Activated T-cell treated with anti-CD3 and anti-CD28 coated beads, Interleukin-2, amount 50 U/mL, for 72 hours (primary cell): ENCODE measurements at places on chromosomes 2 and 18. TPM values are rescaled to one million over a fixed set of nuclear protein-coding genes. Genes with fewer than 3 reads are reported as not detected.

FNDC4 gene
- 0.24 TPM for total RNA-seq

MC2R gene
- total RNA-seq: not detected

FSIP2 gene
- 0.19 TPM for total RNA-seq

AFF3 gene
- 0.39 TPM for total RNA-seq

RTN4 gene
- 78.8 TPM for total RNA-seq

OR6B2 gene
- total RNA-seq: not detected

- H3K4me3 ChIP-seq: no peak overlapping the region
- H3K27me3 ChIP-seq: no peaks in the 10 kb centered on the region
- H3K36me3 ChIP-seq: no peaks in the 10 kb centered on the region
- no peaks in the 10 kb centered on the region for H3K4me1 ChIP-seq
- no peak for DNase-seq
- H3K27ac ChIP-seq: no peak overlapping the region
These were observed 12.0 kb upstream of the GTF2A1L start for GRCh38 chr2:48605482-48606175.

GRCh38 chr18:50356036-50356945 is 18.6 kb upstream of the SKA1 start:
- no peaks in the 10 kb centered on the region for H3K36me3 ChIP-seq
- H3K4me3 ChIP-seq: peak overlapping the region; percentile 54
- peak overlapping the region; percentile 0 for H3K27ac ChIP-seq
- peaks cover 14% of the 10 kb centered on the region for H3K27me3 ChIP-seq

- H3K27me3 ChIP-seq: peaks cover 18% of the 10 kb centered on the region
- no peak for DNase-seq
- no peaks in the 10 kb centered on the region for H3K36me3 ChIP-seq
- H3K27ac ChIP-seq: no peak overlapping the region
- H3K4me3 ChIP-seq: no peak overlapping the region
These were observed 50.7 kb downstream of the LIPG start for GRCh38 chr18:49612515-49613033.

- H3K27ac ChIP-seq: no peak overlapping the region
- peaks cover 6% of the 10 kb centered on the region for H3K4me1 ChIP-seq
- H3K36me3 ChIP-seq: no peaks in the 10 kb centered on the region
- H3K27me3 ChIP-seq: no peaks in the 10 kb centered on the region
- H3K4me3 ChIP-seq: no peak overlapping the region
These were observed 13.1 kb upstream of the SUMO1 start for GRCh38 chr2:202251494-202251893.

- H3K27ac ChIP-seq: no peak overlapping the region
- H3K4me3 ChIP-seq: no peak overlapping the region
- no peaks in the 10 kb centered on the region for H3K4me1 ChIP-seq
- H3K27me3 ChIP-seq: peaks cover 8% of the 10 kb centered on the region
- DNase-seq: no peak
These were observed 91.3 kb downstream of the TNS1 start for GRCh38 chr2:217911283-217912097.

DNA sequence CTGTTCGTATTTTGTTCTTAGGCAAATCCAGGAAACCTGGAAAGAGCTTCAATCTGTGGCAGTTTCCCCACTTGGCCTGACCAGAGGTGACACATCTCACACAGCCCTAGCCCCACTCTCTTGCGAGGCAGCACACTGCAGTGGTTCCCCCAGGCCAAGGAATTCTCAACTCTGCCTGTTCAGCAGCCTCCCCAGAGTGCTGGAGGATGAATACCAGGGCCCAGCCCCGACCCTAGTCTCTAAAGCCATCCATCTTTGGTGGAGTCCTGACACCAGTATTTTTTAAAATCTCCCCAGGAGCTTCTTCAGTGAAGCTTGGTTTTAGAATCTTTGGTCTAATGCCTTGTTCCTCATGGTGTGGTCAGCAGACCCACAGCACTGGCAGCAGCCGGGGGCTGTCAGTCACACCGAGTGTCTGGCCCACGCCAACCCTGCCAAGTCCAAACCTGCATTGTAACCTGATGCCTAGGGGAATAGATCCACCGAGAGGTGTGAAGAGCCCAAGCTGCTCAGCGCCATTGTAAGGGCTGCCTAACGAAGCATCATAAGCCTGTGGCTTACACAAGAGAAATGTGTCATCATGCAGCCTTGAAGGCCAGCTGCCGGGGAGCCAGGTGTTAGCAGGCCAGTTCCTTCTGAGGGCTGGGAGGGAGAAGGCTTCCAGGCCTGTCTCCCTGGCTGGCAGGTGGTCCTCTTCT is 428.7 kb upstream of the ID2 start:
- H3K27me3 ChIP-seq: peaks cover 9% of the 10 kb centered on the region
- H3K4me3 ChIP-seq: no peak overlapping the region
- no peak for DNase-seq

DNA sequence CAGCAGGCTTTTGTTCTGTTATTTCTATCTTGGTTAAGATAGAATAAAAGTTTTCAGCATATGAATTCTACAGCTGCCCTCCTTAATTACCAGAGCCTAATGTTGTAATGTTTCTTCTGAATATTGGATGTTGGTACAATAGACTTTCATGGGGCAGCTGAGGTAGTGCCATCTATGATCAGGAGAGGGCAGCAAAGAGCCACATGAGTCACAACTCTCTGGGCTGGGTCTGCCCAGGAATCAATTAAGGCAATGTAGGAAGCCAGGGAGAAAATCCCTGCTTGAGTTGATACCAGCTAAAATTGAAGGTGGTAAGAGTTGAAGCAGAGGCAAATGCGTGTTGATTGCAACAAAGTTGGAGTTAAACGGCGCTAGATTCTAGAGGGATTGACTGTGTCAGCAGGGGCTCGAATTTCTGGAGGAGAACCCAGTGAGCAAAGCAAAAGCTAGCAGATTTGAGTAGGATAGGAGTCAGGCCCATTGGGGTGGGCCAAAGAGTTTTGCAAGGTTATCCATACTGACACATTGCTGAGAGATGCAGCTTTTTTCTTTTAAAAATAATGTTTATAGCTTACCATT is 10.6 kb upstream of the MC5R start:
- H3K27ac ChIP-seq: no peak overlapping the region
- H3K4me3 ChIP-seq: no peak overlapping the region
- H3K36me3 ChIP-seq: no peaks in the 10 kb centered on the region
- DNase-seq: peak; percentile 60
- H3K27me3 ChIP-seq: peaks cover 6% of the 10 kb centered on the region

- no peak overlapping the region for H3K4me3 ChIP-seq
- H3K36me3 ChIP-seq: no peaks in the 10 kb centered on the region
- no peaks in the 10 kb centered on the region for H3K27me3 ChIP-seq
- DNase-seq: no peak
These were observed 11.3 kb downstream of the HNMT start for GRCh38 chr2:137975280-137976271.

DNA sequence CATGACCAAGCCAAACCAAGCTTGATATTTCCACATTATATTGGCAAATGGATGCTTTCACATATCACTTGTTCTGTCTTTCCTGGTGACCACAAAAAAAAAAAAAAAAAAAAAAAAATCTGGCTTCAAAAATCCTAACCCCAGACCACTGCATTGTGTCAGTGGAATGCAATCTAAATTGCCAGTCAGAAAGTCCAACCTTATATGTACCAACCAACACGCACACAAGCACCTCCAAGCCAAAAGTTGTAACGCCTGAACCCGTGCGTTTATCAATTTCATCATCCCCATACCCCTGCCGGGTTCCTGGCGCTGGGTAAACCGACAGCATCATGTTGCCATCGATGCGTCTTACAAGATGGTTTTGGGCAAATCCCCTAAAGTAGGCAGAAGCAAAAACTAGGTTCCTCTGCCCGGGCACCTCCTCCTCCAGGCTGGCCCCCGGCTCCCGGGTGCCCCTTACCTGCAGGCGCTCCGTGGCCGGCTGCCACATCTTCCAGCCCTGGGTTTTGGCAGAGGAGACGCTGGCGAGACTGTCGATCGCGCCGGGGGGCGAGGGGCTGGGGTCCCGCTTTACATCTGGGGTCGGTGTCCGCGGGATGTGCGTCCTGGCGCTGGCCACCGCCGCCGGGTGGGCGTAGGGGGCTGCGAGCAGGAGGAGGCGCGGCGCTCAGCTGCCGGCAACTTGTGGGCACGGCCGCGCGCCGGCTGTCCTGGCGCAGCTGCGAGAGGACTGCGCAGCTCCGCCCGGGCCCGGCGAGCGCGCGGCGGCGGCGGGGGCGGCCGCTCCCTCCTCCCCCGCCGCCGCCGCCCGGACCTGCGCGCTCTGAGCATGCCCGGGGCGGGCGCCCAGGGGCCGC is at the start of gene PID1:
TSS of gene PID1 (minus strand) at position 737 of the 860 bp plus-strand sequence. CDS start at position 493, 244 bp downstream.
- peaks cover 27% of the 10 kb centered on the region for H3K27me3 ChIP-seq
- no peak within 1 kb of the TSS for H3K4me3 ChIP-seq
- H3K36me3 ChIP-seq: no peaks in the 10 kb centered on the region
- no peak for DNase-seq

GRCh38 chr2:120624738-120625446 is 110.8 kb upstream of the GLI2 start:
- no peak overlapping the region for H3K4me3 ChIP-seq

GRCh38 chr2:205759257-205759656 is 77.0 kb downstream of the NRP2 start:
- H3K27me3 ChIP-seq: peaks cover 43% of the 10 kb centered on the region
- no peak for DNase-seq
- no peak overlapping the region for H3K27ac ChIP-seq
- H3K4me3 ChIP-seq: no peak overlapping the region
- no peaks in the 10 kb centered on the region for H3K36me3 ChIP-seq

DNA sequence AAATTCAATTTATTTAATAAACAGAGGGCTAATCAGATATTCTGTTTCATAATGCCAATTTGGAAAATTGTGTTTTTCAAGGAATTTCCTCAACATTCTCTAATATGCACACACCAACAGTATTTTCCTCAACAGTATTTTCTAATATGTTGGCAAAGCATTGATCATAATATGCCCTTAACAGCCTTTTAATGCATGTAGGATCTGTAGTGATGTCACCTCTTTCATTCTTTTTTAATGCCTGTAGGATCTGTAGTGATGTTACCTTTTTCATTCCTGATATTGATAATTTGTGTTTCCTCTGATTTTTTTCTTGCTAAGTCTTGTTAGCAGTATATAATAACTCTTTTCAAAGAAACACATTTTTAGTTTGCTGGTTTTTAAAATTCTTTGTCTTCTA is 15.9 kb downstream of the VWA3B start:
- no peak overlapping the region for H3K4me3 ChIP-seq
- peaks cover 1% of the 10 kb centered on the region for H3K36me3 ChIP-seq
- no peak for DNase-seq
- H3K4me1 ChIP-seq: no peaks in the 10 kb centered on the region

DNA sequence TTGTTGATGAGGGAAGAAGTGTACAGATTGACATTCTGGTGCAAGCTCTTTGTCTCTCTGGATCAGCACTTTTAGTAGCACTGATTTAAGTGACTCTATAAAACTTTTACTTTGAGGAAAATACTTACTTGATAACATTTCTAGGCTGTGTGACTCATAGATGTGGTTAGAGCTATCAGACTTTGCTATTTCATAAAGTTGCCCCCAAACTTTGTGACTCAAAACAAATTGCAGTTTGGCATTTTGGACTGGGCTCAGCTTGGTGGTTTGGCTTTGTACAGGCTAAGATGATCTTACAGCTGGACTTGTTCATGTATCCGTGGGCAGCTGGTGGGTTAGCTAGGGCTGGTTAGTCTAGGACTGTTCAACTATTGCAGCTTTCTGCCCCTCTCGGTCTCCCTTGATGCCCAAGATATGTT is 42.1 kb upstream of the GLS start:
- H3K36me3 ChIP-seq: no peaks in the 10 kb centered on the region
- H3K4me1 ChIP-seq: peaks cover 51% of the 10 kb centered on the region
- H3K4me3 ChIP-seq: peak overlapping the region; percentile 33
- DNase-seq: peak; percentile 33
- H3K27ac ChIP-seq: no peak overlapping the region

DNA sequence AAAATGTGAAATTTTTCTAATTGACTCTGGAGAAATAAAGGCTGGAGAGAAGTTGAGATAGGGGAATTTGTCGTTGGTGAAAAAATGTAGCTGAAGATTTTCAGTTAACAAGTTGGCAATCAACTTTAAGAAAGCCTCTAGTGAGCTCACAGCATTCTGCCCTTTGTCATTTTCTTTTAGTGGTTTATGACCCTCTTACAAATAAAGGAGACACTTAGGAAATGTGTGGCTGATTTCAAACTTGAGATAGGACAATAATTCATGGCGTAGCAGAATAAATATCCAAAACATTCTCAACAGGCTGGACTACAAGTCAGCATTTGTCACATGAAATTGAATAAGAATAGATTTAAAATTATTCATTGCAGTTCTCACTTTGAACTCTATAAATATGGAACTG is 412.5 kb upstream of the SPHKAP start:
- no peaks in the 10 kb centered on the region for H3K27me3 ChIP-seq
- H3K27ac ChIP-seq: no peak overlapping the region
- no peak overlapping the region for H3K4me3 ChIP-seq

- DNase-seq: no peak
- no peaks in the 10 kb centered on the region for H3K36me3 ChIP-seq
- H3K4me1 ChIP-seq: no peaks in the 10 kb centered on the region
- H3K4me3 ChIP-seq: no peak overlapping the region
- H3K27me3 ChIP-seq: no peaks in the 10 kb centered on the region
These were observed 25.0 kb upstream of the SPAG16 start for GRCh38 chr2:213259266-213259665.

DNA sequence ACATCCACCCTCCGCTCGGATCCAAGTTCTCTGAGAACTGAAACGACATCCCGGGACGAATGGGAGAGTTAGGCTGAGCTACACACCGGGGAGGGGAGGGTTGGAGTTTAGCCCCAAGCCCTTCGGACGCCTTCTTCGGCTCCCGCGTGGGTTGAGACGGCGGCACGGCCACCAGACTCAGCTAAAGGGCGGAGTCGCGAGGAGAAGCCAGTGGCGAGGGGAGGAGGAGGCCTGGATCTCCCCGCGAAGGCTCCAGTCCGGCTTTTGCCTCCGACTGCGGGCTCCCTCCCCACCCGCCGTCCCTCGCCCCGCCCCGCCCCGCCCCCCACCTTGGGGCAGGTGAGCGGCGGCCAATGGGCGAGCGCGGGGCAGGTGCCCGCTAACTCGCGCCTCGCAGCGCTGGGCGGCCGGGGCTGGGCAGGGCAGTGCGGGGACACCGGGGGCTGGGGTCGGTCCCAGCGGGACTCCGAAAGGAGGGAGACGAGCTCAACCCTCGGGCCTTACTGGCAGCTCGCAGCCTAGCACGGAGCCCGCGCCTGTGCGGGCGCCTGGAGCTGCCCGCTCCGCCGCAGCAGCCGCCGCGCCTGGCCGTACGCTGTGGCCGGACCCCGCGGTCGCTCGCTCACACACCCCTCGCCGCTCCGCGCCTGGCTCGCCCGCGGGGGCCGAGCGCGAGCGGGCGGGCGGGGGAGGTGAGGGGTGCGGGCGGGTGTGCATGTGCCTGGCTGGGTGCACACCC is at the start of gene EMX1:
TSS of gene EMX1 (plus strand) at position 382 of the 739 bp plus-strand sequence. CDS start at position 716, 334 bp downstream.
- peaks cover 80% of the 10 kb centered on the region for H3K27me3 ChIP-seq
- H3K4me3 ChIP-seq: peak within 1 kb of the TSS; percentile 87
- no peaks in the 10 kb centered on the region for H3K36me3 ChIP-seq
- peak; percentile 81 for DNase-seq

GRCh38 chr2:228059735-228060134 is 121.8 kb downstream of the SPHKAP start:
- H3K27ac ChIP-seq: no peak overlapping the region
- no peaks in the 10 kb centered on the region for H3K36me3 ChIP-seq
- H3K4me1 ChIP-seq: no peaks in the 10 kb centered on the region
